ENCODE measurements at places on chromosomes 6 and 20.
A peak's percentile ranks its signal among the peaks of the same experiment; 100 is the strongest.

GRCh38 chr20:48295966-48296421 is 510.7 kb upstream of the SULF2 start:
- peak; percentile 82 for DNase-seq

DNA sequence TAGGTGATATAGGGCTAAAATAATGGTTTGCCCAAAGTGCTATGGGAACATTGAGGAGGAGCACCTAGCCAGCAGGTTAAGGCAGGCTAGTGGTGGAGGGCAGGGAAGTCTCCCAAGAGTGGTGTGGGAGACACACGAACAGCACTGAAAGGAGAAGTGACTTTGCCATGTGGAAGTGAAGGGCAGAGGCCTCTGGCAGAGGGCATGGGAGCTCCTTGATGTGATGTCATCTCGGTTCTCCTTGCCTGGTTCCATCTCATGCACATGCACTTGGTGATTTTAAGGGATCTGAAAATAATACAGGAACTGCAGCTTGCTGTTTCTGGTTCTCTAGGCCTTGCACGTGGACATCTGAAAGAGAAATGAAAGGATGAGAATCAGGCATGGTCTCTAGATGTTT is 4.7 kb upstream of the MAP3K4 start:
- no peak for DNase-seq

GRCh38 chr6:147617366-147617765 is 108.9 kb downstream of the SAMD5 start:
- no peak for DNase-seq

DNA sequence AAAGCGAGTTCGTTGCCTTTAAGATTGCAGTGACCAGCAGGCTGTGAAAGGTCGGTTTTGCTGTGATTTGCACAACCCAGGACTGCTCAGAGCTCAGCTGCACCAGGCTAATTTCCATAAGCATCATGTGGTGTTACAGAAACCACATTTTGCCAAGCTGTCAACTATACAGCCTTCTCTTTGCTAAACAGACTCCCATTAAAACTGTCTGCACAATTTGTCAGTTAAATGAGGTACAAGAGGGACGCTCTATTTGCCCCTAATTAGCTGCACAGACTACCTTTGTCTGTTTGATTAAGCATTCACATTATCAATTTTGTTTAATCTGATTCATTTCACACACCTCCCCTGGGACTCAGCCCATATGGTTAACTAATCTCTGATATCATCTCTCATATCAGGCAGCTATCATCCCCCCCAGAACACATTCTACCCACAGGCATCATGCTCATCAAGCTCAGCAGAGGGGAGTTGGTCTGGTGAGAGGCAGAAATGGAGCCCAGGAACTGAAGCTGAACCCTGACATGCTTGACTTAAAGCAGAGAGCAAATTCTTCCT is 62.1 kb downstream of the OLIG3 start:
- no peak for DNase-seq

DNA sequence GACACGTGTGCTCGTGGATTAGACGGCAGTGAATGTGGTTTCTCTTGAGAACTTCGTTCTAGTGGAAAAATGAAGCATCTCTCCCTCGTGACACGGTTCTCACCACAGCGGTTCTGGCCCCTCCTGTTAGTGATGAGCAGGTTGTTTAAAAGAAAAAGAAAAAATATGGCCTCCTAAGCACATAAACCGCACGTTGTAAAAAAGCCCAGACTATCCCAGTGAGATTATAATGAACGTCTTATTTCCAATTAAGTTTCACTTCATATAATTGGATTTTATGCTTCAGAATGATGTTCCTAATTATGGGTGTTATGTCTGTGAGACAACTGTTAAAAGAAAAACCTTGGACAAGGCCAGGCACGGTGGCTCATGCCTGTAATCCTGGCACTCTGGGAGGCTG is 74.5 kb upstream of the FRMD1 start:
- no peak for DNase-seq

DNA sequence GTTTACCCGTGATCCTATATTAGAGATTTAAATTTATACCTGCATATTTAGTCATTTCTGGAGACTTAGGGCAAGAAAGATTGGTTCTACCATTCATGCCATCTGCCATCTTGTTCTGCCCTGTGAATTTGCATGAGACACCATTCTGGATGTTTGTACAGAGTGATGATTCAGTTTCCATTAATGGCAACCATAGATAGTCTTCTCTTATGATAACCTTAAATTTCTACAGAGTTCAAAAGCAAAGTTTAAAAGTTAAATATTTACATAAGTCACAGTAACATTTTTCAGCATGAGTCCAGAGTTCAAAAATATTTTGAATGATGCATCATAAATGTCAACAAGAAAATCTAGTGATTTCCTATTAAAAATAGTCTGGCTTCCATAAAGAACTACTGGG is 23.2 kb downstream of the PLCB1 start:
- no peak for DNase-seq

- no peak for DNase-seq
These were observed 276.3 kb downstream of the BCKDHB start for GRCh38 chr6:80382811-80383210.

GRCh38 chr6:98486057-98486456 is 348.3 kb upstream of the POU3F2 start:
- DNase-seq: no peak
